Activated CD4-positive, alpha-beta T cell treated with anti-CD3 and anti-CD28 coated beads, Interleukin-2, amount 50 U/mL, for 1 hour (primary cell): ENCODE measurements at places on chromosomes 13 and 19.
A peak's percentile ranks its signal among the peaks of the same experiment; 100 is the strongest.

DNA sequence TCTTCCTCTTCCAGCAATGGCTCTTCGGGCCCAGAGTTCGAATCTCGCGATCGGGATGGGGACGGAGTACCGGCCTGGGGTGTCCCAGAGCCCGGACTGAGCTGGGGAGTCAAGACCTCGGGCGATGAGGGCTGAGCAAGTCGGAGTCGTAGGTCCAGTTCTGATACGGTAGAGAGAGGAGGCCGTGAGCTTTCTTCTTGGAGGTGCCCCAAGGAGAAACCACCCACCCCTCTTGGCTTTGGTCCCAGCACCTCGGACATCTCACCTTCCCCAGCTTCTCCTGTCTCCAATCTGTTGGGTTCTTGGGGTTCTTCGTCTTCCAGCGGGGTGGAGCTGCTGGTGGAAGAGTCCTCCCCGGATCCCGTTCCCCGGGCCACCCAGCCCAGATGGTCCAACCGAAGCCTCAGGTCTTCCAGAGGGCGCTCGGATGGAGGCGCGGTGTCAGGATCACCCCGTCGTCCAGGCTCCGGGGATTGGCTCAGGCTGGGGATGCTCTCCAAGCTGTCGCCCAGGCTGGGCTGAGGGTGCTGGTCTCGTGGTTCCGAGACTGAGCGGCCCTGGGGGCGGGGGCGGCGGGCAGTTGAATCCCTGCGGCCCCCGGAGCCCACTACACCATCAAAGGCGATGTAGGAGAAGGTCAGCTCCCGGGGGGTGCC lies 2.5 kb downstream of the RTN2 start:
- DNase-seq = no peak

DNA sequence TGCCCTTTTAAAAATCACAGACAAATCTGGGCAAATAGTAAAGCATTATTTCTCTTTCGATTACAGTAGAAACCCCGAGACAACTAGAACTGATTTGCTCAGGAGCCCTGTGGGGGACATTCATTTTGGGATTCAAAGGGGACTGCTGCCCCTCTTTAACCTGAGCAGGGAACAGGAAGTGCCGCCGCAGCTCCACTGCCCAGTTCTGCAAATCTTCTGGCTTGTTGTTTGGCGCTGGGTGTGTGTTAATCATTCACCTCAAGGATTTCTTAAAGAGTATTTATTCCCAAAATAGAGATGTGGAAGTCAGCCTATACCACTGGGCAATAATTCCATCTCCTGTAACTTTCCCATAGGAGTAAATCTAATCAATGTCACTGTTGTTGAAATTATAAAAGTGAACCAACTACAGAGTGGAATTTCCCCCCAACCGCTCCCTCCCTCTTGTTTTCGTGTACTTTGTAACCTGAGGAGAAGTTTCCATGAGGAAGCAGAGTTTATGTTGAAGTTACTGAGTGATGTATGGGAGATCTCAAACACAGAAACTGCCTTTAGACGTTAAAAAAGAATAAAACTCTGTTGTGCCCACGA lies 515.8 kb downstream of the KLF12 start:
- DNase-seq = no peak

GRCh38 chr13:91544723-91545122 lies 146.3 kb downstream of the GPC5 start:
- no peak for DNase-seq

- peak; percentile 63 for DNase-seq
These were observed 10.4 kb upstream of the TYK2 start for GRCh38 chr19:10390652-10391286.

DNA sequence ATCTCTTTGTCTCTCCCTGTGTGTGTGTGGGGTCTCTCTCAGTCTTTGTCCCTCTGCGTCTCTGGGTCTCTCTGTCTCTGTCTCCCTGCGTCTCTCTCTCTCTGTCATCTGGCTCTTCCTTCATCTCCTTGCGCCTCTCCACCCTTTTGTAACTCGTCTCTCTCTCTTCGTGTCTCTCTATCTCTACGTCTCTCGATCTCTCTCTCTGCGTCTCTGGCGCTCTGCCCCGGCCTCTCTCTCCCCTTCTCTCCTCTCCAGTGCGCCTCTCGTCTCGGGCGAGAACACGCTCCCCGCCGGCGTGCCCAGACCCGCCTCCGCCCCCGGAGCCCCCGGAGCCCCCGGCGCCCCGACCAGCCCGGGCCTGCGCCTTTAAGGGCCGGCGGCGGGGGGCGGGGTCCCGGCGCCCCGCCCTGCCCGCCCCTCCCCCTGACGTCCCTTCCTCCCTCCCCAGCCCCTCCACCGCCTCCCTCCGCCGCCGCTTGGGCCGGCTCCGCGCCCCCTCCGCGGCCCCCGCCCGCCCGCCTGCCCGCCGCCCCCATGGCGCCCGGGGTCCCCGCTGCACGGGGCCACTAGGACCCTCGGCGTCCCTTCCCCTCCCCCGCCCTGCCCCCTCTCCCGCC lies at the start of gene MARK4:
Gene MARK4 (plus strand): TSS at position 440 of the 620 bp plus-strand sequence. CDS start 318 bp downstream, outside the sequence.
- peak; percentile 52 for DNase-seq

DNA sequence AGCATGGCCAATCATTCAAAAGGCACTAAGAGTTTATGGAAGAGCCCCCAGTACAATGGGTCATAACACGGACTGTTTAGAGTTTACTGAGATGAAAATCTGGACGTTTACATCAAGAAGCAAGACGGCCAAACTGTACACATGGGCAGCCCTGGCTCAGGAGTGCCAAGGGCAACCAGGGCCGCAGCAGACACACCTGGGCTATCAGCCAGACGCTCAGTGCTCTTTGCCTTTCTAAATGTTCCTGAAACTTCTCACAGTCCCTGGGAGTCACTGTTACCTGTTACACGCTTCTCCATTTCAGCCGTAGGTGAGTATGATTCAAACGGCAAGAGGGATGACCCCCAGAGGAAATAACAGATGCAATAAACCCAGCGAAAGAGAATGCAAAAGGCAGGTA lies 64.5 kb downstream of the ABCC4 start:
- DNase-seq = no peak

DNA sequence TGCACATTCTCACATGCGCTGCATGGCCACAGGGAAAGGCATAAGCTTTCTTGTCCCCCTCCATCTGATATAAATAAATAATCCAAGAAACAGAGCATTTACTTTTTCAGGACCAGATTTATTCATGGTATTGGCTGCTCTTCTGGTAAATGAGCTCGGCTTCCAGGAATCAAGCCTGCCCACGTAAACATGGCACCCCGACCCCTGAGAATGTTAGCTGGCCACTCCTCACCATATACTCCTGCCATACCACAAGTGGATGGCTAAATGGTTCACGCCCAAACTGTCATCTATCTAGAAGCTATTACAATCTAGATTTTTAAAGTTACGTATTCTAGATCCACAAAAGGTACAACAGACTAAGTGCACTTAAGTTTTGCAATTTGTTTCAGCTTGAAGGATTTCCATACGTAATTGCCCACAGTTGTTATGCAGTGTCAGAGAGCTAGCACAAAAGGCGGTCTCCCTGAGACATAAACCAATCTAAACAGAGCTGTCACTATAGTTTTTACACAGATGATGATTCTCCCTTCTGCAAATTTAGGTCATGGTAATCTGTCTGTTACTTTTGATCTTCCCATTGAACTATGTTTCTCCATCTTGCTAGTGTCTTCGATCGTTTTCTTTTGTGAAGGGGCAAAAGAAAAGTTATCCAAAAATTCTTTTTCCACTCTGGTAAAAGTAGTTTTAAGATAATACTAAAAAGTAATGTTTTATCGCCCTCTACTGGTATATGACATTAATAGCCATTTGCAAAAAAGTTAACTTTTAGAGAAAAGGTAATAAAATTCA lies 16.2 kb upstream of the FOXO1 start:
- DNase-seq = no peak

GRCh38 chr19:53555352-53555751 lies 17.4 kb downstream of the ZNF331 start:
- no peak for DNase-seq

GRCh38 chr13:48731957-48732569 lies 78.3 kb downstream of the CYSLTR2 start:
- peak; percentile 67 for DNase-seq

DNA sequence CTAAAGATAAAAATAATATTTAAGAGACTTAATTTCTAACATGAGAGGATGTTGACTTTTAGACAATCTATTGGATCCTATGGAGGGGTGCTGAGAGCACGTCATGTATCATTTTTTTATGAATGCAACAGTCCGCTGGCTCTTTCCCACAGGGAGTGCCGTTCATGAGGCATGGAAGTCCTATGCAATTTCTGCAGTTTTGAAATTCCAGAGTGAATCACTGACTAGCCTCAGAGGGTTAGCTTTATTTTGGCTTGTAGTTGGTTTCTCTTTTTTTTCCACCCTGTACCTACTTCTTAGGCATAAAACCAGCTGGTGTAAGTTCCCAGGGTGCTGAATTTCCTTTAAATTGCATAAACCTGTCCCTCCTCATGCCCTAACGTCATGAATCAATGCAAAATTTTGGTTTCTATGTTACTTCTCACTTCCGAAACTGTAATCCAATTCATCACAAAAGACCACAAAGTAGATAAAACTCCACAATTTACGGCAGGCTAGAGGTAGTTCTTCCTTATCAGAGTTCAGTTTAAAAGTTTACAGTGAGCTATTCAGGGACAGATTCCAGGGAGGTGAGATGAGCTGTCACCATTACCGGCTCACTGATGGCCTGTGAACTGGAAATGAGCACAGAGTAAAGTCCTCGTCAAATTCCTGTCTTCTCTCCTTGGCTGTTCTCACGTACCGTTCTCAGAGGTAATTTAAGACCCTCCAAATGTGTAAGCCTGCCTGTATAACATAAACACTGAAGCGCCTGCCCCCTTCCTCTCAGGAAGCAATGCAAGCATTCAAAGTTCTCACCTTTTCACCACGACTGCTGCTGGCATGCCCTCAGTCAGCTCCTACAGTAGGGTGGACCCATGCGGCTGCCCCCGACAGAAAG lies 216.6 kb upstream of the SLC10A2 start:
- DNase-seq = no peak

GRCh38 chr13:48860364-48860763 lies 115.3 kb upstream of the FNDC3A start:
- DNase-seq = no peak

- no peak for DNase-seq
These were observed 2.5 kb downstream of the MAP1S start for GRCh38 chr19:17721821-17722220.

GRCh38 chr19:55258476-55258827 lies 365 bp downstream of the PPP6R1 start:
- DNase-seq = peak; percentile 31

DNA sequence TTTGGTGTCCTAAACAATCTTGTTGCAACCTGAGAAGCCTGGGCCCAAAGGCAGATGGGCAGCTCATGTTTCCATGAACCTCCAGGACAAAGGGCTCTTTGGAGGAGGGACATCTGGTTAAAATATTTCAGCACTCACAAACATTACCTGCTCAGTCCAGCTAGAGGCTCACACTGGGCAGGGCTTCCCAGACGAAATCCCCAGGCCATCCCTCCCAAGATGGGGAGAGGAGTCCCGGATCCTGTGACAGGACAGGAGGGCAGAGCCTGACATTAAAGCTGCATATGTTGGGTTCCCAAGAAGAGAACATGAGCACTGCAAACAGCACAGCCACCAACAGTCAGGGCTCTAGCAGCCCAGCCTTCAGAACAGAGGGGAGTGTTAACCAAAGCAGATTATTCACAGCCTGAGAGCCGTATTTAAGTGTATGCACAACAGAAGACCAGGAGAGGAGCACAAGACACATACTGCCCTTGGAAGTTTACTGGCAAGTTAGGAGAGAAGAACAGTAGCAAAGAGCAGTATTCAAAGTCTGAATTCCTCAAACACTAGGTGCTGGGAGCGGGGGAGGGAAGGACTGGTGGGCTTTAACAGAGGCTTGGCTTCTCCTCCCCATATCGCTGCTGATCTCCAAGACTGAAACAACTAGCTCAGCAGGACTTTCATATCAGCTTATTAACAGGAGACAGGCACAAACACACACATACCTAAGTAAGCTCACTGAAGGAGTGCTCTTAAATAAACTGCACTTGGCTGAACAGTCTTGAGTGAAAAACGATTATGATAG lies 12.3 kb downstream of the ATP7B start:
- DNase-seq = no peak

DNA sequence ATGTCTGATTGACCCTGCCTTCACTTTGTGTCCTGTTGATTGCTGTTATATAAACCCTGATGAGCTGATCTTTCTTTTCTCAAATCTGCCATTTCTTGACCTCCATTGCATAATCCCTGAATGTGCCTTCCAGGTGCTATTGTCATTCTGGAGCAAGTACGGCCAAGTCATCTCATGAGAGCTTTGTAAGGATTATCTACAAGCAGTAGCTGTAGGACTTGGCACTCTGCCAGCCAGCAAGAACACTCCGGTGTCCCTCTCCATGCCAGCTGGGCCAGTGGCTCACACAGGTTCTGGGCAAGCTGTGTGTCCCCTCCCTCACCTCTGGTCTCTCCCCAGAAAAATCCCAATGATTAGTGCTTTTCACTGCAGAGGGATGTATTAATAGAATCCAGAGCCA lies 348.1 kb downstream of the FOXO1 start:
- DNase-seq = no peak

DNA sequence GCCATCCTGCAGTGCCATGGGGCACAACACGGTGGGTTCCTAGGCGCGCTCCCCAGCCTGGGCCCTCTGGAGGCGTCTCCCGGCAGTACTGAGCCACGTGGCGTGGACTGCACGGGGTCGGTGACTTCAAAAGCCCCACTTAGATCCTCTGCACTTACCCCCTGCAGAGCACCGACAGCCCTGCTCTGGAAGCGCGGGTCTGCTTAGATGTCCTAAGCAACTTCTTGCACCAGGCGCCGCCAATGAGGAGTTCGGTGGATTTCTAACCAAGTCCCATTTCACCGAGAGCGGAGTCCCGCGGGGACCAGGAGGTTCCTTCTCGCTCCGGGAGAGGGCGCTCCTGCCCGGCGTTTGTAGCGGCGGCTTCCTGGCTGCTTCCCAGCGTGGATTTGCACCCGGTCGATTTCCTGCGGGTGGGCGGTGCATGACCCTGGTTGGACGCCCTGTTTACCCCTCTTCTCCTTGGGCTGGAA lies 25.2 kb upstream of the ZNF845 start:
- no peak for DNase-seq

GRCh38 chr13:104289400-104289799 lies 1223.2 kb upstream of the SLC10A2 start:
- no peak for DNase-seq

GRCh38 chr19:535017-535835 lies 3.7 kb downstream of the CDC34 start:
- no peak for DNase-seq

GRCh38 chr13:80214050-80214449 lies 126.9 kb downstream of the SPRY2 start:
- DNase-seq = no peak

DNA sequence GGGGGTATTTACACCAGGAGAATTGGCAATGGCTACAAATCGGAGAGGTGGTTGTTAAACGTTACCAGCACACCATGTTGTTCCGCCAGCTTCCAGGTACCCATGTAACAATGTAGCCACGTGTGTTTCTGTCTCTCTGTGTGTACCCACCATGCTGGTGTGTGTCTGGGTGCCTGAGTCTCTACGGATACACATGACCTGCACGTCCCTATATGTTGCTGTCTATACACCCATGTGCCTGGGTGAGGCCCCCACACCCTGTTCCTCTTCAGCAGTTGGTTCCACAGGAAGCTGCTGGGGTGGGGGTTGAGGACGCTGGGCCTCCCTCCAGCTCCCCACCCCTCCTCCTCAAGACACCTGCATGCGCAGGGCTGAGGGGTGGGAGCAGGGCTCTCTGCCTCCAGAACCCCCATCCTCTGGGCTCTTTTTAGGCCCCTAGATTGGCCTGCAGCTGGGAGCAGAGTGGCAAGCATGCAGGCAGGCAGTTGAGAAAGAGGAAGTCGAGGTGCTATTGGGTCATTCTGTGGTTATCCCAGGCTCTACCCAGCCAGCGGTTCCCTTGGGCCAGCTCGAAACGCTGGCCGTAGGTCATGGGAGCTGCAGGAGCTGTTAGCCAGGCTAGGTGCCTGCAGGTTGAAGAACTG lies at the start of gene ARHGEF18:
Gene ARHGEF18 (plus strand): TSS at position 351 of the 644 bp plus-strand sequence. CDS start 13,954 bp downstream, outside the sequence.
- DNase-seq = peak; percentile 63
